Right cardiac atrium (tissue), 5 donors: ENCODE measurements at places on chromosomes 6 and 20.
A peak's percentile ranks its signal among the peaks of the same experiment; 100 is the strongest.

DNA sequence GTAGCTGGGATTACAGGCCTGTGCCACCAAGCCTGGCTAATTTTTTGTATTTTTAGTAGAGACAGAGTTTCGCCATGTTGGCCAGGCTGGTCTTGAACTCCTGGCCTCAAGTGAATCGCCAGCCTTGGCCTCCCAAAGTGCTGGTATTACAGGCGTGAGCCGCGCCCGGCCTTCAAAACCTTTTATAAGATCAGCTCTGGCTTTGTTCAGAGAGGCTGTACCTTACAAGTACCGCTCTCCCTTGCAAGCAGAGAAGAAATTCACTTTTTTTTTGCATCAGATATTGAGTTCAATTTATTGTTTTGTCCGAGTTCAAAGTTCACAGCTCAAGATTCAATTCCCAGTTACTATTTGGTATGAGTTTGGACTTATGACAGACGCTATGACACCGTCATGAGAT, 1.9 kb upstream of the DNAAF9 start:
- no peak for DNase-seq

DNA sequence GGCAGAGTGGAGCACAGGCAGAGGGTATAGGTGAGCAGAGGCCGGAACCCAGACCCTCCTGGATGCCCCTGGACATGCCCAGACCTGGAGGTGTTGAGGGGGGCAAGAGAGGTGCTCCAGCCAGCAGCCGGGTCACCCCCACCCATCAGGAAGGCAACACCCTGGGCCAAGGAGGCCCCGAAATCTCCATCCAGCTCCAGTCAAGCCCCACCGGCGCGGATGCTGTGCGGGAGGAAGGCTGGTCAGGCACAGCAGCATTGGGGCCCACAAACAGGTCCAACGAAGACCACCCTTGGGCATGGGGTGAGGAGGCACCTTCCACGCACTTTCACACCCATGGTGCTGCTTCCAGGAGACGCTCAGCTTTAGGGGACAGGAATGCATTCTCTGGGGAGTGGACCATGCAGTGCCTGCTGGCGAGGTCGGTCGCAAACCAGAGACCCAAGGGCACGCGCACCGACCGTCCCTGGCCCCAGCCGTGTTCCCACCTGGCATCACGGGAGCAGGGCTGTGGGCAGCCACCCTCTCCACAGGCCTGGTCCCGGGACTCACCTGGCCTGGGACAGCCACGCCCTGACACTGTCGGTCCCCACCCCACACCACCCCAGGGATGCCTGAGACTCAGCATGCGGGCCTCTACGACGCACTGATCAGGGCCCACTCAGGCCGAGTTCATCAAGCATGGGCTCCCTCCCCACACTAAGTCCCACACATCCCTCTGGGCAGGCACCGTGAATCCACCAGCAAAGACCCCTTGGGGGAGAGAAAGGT, 43.6 kb upstream of the ZBP1 start:
- DNase-seq = no peak

DNA sequence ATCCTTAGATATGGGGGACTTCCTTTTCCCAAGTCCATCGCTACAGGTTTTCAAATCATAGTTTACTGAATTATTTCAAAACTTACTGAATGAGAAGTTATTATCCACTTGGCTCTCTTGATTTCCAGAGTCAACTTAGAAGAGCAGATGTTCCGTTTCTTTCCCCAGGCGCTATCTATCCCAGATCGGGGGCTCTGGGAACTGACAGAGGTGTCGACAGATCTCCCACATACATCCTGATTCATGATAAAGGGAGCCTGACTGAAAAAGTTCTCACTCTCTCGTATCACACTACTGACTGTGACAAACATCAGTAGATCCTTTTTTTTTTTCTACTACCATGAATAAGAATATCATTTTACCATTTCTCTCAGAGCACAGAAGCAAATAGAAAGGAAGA, 654.8 kb downstream of the RNF144B start:
- no peak for DNase-seq

DNA sequence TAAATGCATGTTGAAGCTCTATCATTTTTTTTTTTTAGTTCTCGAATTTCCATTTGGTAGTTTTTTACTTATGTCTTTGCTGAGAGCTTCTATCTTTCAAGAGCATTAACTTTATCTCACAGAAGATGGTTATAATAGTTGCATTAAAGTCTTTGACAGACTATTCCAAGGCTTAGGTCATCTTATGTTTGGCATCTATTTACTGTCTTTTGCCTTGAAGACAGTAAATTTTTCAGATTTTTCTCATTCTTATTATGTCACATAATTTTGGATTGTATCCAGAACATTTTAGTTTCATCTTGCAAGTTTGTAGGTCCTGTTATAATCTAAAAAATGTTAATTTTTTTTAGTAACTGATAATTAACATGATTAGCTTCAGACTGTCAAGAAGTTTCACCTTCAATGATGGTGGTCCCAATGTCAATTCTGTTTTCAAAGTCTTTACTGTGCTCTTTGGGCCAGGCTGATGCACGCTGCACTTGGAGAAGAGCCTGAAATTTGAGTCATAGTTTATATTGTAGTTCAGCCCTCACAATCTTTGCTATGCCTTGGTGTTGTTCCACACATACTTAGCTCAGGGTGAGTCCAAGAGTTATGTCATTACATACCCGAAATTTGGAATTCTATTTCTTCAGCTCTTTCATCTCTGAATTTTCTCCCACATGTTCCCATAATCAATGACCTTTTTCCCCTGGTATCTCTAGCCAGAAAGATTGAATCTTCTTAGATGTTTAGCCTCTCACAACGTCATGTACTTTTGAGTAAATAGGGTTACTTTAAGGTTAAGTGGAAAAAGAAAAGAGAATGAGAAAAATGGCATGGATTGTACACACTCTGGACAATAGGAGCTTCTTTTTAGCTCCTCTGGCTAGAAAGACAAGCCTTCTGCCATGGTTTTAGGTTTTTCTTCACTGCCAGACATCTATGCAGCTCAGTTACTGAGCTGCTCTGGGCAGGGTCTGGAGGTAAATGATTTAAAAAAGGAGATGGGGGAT, 110.3 kb upstream of the BTBD3 start:
- no peak for DNase-seq

GRCh38 chr6:77650098-77650663, 2.7 kb upstream of the MEI4 start:
- DNase-seq = peak; percentile 48

DNA sequence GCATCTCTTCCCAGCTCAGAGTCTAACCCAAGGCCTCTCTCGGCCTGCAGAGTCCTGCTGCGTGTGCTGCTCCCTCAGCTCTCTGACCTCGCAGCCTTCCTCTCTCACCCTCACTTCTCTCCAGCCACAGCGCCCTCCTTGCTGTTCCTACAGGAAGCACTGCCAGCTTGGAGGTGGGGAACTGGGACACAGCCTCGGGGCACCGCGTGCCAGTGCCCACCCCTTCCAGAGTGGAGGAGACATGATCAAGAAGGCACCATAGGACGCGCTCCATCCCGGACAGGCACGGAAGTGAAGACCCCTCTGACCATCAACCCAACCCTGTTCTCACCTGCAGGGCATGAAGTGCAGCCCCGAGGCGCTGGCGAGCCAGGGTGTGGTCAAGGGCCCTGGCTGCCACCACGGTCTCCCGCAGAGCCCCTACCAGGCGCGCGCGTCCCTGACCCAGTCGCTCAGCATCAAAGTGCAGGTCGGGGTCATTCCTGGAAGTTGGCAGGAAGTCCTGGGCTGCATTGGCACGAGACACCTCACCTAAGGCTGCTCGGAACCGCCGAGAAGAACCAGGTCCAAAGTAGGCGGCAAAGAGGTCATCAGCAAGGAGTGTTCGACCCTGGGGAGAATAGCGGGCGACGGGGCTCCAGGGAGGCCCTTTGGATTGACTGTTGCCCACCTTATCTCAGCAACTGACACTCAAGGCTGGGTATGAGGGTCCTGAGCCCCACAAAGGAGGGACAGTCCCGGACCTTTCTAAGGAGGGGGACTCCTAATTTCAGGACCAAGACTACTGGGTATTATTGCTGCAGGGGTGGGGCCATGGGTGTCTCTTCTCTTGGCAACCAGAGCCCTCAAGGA, 1.3 kb downstream of the VWA7 start:
- peak; percentile 30 for DNase-seq

GRCh38 chr20:8395956-8396355, 263.9 kb downstream of the PLCB1 start:
- no peak for DNase-seq

- DNase-seq = peak; percentile 19
Measured at GRCh38 chr20:9021699-9022098, 47.2 kb upstream of the PLCB4 start.

GRCh38 chr6:31293343-31293742, 21.5 kb upstream of the HLA-C start:
- no peak for DNase-seq

DNA sequence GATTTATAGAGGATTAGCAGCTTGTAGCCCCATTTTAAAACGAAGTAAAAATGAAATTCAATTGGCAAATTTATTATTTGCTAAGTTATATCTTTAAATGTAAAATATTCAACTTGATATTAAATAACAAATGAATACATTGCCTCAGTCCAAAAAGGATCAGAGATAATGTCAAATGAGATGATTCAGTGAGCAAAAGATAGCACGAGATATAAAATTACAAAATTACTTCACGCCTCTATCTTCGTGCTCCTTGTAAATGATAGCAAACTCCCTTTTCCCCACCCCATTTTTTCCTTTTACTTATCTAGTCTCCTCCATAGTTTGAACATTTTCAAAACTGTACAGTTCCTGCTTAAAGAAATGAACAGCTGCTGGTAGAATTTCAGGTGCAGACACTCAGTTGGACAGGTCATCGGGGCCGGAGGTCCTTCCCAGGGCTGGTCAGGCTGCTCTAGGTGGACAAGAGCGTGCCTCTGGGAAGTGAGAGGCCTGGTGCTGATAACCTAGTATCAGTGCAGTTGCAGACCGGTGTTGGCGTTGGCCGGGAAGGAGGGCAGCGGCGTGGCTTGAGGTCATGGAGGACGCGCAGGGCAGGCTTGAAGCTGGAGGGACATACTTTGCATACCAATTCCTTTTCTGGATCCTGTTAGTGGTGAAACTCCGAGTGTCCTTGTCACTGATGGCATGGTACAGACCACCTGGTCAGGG, 83.9 kb downstream of the CDC5L start:
- DNase-seq = no peak

- DNase-seq = no peak
Measured at GRCh38 chr20:12416281-12416680, 498.6 kb downstream of the BTBD3 start.

DNA sequence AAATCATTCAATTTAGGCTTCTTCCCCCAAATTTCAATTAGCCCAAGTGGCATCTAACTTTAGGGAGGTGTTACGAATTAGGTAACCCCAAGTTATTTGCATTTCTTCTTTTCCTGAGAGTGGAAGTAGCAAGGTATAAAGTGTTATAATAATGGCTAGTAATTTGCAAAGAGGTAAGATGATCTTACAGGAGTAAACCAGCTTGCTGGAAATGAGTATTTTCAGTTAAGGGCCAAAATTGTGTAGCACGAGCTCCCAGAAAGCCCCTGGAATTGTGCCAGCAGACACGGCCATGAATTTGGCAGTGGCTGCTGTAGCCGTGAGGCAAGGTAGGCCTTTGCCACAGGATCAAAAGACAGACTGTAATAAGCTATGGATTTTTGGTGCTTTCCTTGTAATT, 38.0 kb downstream of the CITED2 start:
- DNase-seq = peak; percentile 34

DNA sequence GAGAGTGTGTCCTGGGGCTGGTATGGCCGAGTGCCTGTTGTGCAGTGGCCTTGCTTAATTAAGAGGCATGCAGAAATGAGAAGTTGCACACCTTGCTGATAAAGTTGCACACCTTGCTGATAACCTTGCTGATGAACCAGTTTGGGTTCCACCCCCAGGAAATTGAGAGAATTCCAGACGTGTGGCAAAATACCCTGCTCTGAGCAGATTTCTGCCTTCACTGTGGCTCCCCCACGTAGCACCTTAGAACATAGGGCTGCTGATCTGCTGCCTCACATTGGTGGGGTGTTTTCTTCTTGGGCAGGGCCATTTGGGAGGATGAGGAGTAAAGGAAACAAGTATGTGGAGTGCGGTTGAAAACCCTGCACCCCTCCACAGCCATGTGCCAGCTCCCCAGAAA, 22.5 kb upstream of the ADRM1 start:
- DNase-seq = no peak

DNA sequence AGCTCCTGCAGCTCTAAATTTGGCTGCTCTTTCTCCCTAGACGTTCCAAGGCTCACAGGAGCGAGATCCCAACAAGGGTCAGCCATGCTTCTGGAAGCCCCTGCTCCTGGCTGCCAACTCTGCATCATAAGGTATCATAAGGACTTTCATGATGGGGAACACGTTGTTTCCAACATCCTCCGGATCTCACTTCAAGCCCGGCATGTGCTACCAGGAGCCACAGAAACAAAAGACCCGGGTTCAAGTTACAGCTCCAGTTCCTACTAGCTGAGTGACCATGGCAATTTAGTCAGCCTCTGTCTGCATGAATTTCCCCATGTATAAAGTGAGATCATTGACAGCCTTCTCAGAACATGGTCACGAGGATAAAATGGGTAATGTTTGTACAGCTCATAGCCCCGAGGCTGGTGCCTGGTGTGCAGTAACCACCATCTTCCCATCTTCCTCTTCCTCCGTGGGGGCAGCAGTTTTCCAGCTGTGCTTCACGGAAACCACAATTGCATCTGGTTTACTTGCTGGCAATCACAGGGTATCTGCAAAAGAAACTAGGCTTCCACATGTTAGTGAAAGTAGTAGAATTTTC, 209.0 kb upstream of the ECI2 start:
- DNase-seq = no peak

GRCh38 chr6:169428532-169428931, 174.9 kb upstream of the THBS2 start:
- no peak for DNase-seq

DNA sequence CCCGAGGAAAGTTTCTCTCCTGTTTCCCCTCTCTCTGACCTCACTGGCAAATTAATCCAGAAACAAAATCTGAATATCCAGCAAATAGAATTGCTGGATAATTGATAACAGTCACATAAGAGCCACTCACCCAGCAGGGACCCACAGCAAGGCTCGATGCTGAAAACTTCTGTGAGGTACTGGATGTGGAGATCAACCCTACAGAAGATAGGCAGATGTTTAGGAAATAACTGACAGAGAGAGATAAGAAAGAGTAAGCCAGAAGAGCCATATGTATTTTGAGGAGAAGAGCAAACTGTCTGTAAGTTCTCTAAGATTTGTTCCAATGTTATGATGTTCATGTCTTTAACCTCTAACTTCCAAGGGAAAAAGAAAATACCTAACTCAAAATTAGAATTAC, 59.7 kb downstream of the PKHD1 start:
- no peak for DNase-seq

- DNase-seq = no peak
Measured at GRCh38 chr20:6041808-6042265, 12.0 kb downstream of the LRRN4 start.

DNA sequence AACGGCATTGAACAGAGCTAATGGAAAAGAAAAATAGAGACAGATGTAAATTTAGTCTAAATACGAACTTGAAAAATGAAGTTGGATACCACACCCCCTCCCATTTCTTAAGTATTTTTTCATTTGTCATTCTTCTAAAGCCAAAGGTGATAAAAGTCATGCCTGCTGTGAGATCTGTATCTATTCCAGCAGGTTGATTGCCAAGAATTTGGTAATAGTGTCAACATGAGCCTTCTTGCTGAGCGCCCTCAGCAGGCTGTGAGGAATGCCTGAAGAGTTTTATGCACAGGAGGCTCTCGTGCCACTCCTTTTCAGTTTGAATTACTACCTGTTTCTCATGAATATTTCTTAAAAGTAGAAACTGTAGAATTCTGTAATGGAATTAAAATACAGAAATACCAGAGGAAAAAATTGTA, 165.4 kb downstream of the QKI start:
- no peak for DNase-seq

GRCh38 chr20:22449188-22449973, 135.0 kb downstream of the FOXA2 start:
- DNase-seq = peak; percentile 31

GRCh38 chr20:10940941-10941340, 267.1 kb upstream of the JAG1 start:
- DNase-seq = no peak
